ENCODE measurements at places on chromosomes 11 and 22.

- DNase-seq: no peak
Observed at GRCh38 chr11:130715085-130715876, 201.0 kb downstream of the SNX19 start.

DNA sequence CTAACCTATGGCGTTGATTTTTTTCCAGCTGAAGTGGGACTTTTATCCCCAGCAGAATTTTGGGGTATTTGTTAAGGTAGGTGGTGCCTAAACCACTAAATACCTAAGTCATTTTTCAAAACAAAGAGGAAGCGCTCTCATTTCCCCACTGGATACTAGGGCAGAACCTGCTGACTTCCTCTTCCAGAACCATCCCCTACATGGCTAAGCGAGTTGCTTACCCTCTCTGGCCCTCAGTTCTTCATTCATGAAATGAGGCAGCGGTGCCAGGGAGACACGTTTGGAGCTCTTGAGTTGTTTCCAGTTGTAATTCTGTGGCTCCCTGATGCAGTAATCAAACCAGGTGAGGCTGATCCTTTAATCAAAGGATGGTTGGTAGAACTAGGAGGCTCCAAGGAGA, 10.0 kb upstream of the MTMR3 start:
- no peak for DNase-seq

DNA sequence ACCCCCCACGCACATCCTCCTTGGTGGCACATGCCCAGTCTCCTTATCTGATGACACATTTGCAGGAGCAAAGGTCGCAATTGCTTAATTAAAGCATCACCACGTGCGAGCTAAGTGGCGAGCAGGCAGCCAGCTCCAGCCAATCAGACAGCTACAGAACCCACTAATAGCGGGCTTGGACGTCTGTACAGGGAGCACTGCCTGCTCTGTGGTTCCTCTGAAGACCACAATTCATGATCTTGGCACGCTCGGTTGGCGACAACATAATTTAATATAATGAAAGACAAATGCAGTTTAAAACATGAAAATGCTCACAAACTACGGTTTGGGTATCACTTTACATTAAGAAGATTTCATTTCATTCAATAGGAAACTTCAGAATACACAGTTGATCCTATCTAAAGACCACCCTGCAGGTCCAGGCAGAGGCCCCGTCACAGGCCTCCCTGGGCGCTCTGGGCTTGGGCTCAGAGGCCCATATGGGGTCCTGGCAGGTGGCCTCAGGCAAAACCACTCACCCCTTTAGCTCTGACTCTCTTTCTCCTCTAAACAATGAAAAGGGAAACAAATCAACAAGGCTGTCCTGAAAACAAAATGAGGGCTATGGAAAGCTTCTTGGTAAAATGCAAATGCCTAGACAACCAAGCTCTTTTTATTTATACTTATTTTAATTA, 10.4 kb downstream of the PACSIN2 start:
- DNase-seq: no peak

DNA sequence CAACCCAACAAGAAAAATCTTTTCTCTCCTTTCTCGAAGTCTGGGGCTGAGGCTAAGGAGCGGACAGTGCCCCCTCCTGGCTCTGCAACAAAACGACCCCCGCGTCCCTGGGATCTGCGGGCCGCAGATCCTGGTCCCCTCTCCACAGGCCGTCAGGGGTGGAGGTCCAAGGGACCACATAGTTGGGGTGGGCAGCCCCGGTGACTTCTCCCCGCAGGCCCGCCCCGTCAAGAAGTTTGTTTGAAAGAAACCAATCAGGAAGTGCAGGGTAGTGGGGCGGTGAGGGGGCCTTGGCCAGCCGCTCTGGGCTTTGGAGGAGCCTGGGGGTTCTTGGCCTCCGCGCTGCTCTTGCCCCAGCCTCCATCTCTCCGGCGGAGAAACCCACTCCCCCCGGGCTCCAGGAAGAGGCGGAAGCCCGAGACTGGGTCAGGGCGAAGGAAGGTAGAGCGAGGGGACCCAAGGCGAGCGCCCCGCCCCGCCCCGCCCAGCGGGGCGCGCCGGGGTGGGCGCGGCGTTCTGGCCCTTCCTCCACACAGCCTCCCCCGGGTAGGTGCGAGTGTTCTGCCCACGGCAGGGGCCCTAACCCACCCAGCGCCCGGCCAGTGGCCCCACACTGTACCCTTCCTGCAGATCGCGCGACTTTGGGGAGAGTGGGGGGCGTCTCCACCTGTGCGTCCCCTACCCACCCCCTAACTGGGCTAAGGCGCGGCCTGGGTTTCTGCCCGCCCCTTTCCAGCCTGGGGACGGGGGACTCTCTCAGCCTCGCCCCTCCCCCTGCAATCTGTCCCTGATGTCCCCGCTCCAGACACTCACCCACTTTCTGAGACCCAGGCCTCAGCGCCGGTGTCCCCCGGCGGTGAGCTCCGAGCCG, 1.3 kb downstream of the TP53I11 start:
- peak; percentile 12 for DNase-seq

GRCh38 chr22:20937794-20938671, 20.8 kb downstream of the CRKL start:
- DNase-seq: no peak

DNA sequence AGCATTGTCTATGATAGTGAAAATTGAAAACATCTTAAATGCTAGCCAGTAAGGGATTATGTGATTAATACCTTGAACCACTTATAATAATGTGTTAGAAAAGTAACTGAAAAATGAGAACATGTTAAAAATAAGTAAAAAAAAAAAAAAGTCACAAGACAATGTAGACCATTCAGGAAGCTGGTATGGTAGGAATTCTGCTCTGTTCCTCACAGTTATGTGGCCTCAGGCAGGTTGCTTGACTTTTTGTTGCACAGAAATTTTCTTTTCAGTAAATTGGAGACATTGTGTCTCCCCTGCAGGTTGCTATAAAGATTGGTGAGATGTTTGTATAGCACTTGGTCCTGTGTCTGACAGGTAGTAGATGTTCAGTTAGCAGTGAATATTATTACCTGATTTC, 17.3 kb upstream of the PLET1 start:
- no peak for DNase-seq

DNA sequence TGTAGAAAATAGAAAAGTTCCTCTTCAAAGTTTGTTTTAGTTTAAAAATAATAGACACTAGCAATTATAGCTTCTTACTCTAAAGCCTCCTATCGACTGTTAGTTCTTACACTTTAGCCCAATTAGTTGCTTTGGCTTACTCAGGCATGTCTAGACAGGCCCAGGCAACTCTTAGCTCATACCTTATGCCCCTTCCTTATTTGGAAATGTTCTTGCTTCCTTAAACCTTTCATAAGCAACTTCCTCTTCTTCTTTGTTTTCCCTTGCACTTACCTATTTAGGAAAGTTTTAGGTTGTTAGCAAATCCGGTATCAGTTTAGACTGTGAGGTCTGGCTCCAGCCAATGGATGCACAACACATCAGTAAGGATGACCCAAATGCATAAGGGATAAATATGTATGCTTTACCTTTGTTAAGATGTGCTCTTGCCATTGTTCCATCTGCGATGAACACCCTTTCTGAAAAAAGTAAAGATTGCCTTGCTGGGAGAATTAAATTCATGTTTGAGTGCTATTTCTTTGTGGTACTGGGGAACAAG, 1277.5 kb upstream of the CNTN5 start:
- no peak for DNase-seq
